ENCODE measurements at places on chromosomes 2 and 18. TPM values are rescaled to one million over a fixed set of nuclear protein-coding genes. Genes with fewer than 3 reads are reported as not detected.

DNA sequence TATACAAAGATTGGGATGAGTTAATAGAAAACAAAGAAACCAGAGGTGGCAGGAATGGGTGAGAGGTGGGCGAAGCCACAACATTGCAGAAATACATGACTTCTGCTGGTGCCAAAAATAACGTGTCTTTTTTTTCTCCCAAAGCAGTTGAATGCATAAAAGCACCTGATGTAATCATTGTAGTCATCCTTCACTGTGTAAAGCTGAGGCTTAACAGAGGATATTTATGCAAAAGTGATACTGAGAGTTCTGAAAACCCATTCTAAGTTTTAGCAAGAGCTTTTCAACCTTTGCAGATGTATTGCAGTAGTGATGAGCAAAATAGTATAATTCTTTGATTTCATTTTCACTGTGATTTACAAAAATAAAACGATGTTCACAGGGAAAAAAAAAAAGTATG, 173.0 kb downstream of the PTGR3 start:
- no peak for DNase-seq

GRCh38 chr2:241538838-241539615, 19.5 kb upstream of the BOK start:
- DNase-seq, result no peak

GRCh38 chr2:217736776-217737550, 265.8 kb downstream of the TNS1 start:
- DNase-seq, result no peak

DNA sequence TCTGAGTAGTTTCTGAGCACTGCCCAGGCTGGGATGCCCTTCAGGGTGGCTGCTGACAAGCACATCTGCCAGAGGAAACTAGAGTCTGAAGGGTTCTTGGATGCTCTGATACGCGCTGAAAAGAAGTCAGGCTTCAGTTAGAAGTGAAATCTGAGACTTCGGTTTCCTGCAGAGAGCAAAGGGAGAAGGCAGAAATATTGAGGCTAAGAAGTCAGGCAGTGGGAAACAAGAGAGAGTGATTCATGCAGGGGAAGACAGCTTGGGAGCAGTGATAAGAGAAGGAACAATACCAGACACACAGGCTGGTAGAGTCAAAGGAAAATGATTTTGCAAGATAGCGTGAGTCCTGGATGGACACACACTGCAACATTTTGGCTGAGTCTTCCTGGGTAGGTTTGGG, 51.0 kb upstream of the BOD1L2 start:
- no peak for DNase-seq

CD8B2 gene
- 0.28 TPM for total RNA-seq

ANKRD53 gene
- 2.5 TPM for total RNA-seq

Data from spinal cord (tissue), 10 donors.